M059J (cell line): ENCODE measurements at places on chromosomes 6 and 20. TPM values are rescaled to one million over a fixed set of nuclear protein-coding genes. Genes with fewer than 3 reads are reported as not detected.

KCNQ2 gene
- total RNA-seq, result not detected in 2 replicates

FOXS1 gene
- total RNA-seq, result 0.12 TPM in 1 of 2 replicates, not detected in the other

KIAA1755 gene
- total RNA-seq, result 1.8 and 3.8 TPM in 2 replicates

DNA sequence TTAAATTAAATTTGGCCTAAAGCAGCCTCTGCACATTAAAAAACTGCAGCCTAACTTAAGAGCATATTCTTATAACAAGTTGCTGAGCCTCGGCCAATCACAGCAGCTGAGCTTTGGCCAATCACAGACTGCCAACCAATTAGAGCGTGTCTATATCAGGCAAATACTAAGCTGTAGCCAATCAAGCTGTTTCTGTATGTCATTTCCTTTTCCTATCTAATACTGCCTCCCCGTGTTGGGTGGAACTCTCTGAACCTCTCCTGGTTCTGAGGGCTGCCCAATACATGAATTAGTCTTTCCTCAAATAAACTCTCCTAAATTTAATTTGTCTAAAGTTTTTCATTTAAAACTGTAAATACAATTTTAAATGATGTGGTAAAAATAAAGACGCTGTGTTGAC, 3.9 kb upstream of the TMEM244 start:
- DNase-seq, result peak; percentile 15

GRCh38 chr20:10371467-10371866, 62.6 kb downstream of the MKKS start:
- DNase-seq, result no peak

GRCh38 chr6:20334334-20334733, 67.3 kb upstream of the E2F3 start:
- DNase-seq, result peak; percentile 67

DNA sequence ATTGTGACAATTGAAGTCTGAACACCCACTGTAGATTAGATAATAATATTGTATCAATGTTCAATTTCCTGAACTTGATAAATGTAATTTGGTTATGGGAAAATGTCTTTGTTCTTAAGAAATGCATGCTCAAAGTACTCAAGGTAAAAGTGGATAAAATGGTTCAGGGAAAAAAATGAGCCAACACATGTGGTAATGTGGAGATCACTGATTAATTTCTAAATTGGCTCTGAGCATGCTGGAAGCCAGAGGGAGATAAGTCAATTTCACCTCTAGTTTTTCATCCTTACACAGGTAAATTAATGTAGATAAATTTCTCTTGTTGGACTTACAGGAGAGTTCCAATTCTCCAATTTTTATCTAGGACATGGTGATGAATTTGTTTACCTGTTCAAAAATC, 8.0 kb upstream of the COMMD7 start:
- DNase-seq, result no peak

GRCh38 chr6:33091957-33092356, 16.2 kb downstream of the HLA-DPB1 start:
- DNase-seq, result no peak
